B cell (primary cell): ENCODE measurements at places on chromosomes 6 and 20. TPM values are rescaled to one million over a fixed set of nuclear protein-coding genes. Genes with fewer than 3 reads are reported as not detected.
A peak's percentile ranks its signal among the peaks of the same experiment; 100 is the strongest.

DNA sequence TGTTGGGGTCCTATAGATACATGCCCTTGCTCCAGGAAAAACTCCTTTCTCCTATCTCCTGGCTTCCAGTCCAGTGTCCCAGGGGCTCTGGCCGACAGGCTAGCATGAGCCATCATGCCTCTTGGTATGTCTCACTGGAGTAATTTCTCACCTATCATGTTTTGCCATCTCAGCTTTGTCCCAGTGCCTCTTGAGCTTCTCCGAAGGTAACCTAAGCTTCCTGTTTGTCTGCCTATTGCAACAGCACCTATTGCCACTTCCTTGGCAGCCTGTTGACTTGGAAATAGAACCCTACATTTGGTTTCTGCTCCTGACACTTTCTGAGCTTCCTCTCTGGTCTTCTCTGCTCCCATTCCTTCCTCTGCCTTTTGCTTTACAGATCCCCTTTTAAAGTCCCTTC lies 197.7 kb downstream of the KCNQ5 start:
- no peak for DNase-seq
- H3K4me3 ChIP-seq = no peak overlapping the region
- H3K4me1 ChIP-seq = no peaks in the 10 kb centered on the region
- no peaks in the 10 kb centered on the region for H3K36me3 ChIP-seq
- no peaks in the 10 kb centered on the region for H3K27me3 ChIP-seq

- no peak for DNase-seq
- H3K27ac ChIP-seq = no peak overlapping the region
- no peaks in the 10 kb centered on the region for H3K4me1 ChIP-seq
- no peaks in the 10 kb centered on the region for H3K36me3 ChIP-seq
- no peak overlapping the region for H3K4me3 ChIP-seq
Measured at GRCh38 chr6:1409774-1410465, 20.5 kb downstream of the FOXF2 start.

The SCUBE3 gene
- not detected in 2 replicates for total RNA-seq

GRCh38 chr6:105263685-105264610 lies 84.1 kb upstream of the POPDC3 start:
- H3K36me3 ChIP-seq = no peaks in the 10 kb centered on the region
- H3K4me3 ChIP-seq = no peak overlapping the region
- H3K4me1 ChIP-seq = no peaks in the 10 kb centered on the region
- H3K27ac ChIP-seq = no peak overlapping the region
- no peak for DNase-seq
- no peaks in the 10 kb centered on the region for H3K27me3 ChIP-seq

The REM1 gene
- total RNA-seq = not detected in 2 replicates

- peaks cover 9% of the 10 kb centered on the region for H3K4me1 ChIP-seq
- DNase-seq = no peak
- no peaks in the 10 kb centered on the region for H3K27me3 ChIP-seq
- H3K36me3 ChIP-seq = no peaks in the 10 kb centered on the region
- H3K4me3 ChIP-seq = no peak overlapping the region
Measured at GRCh38 chr6:159527351-159527750, 165.7 kb downstream of the SOD2 start.

- peaks cover 22% of the 10 kb centered on the region for H3K4me1 ChIP-seq
- H3K27ac ChIP-seq = peak overlapping the region; percentile 2
- no peaks in the 10 kb centered on the region for H3K27me3 ChIP-seq
- peaks cover 64% of the 10 kb centered on the region for H3K36me3 ChIP-seq
- DNase-seq = no peak
Measured at GRCh38 chr6:85637579-85637978, 5.1 kb downstream of the SYNCRIP start.

GRCh38 chr6:105645156-105645555 lies 242.3 kb upstream of the PREP start:
- no peaks in the 10 kb centered on the region for H3K4me1 ChIP-seq
- no peaks in the 10 kb centered on the region for H3K36me3 ChIP-seq
- DNase-seq = no peak
- H3K27me3 ChIP-seq = no peaks in the 10 kb centered on the region
- no peak overlapping the region for H3K4me3 ChIP-seq
- H3K27ac ChIP-seq = no peak overlapping the region

DNA sequence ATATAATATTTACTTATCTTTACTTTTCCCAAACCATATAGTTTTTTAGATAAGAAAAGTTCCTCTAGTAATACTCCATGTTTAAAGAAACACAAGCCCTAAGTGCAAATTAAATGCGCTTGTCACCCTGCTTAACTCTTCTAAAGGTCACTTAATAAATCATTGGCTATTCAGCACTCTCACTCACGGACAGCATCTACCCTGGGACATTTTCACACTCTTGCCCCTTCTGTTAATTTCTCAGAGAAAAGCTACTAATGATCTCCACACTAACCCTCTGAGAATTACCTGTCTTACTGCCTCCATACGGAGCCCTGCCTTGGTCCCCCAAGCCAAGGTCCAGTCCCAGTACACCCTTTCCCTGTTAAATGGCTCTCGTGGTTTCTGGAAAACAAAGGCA lies 102.2 kb downstream of the NRN1 start:
- no peaks in the 10 kb centered on the region for H3K4me1 ChIP-seq
- no peak overlapping the region for H3K4me3 ChIP-seq
- H3K27me3 ChIP-seq = no peaks in the 10 kb centered on the region
- no peak for DNase-seq
- H3K27ac ChIP-seq = no peak overlapping the region
- no peaks in the 10 kb centered on the region for H3K36me3 ChIP-seq

The CPXM1 gene
- total RNA-seq = 1.6 and 1.9 TPM in 2 replicates

GRCh38 chr6:138535728-138536455 lies 36.6 kb upstream of the NHSL1 start:
- no peaks in the 10 kb centered on the region for H3K4me1 ChIP-seq
- DNase-seq = no peak
- no peak overlapping the region for H3K4me3 ChIP-seq
- H3K27me3 ChIP-seq = no peaks in the 10 kb centered on the region
- H3K36me3 ChIP-seq = no peaks in the 10 kb centered on the region

- H3K27ac ChIP-seq = no peak overlapping the region
- H3K27me3 ChIP-seq = no peaks in the 10 kb centered on the region
- no peak overlapping the region for H3K4me3 ChIP-seq
- H3K36me3 ChIP-seq = peaks cover 8% of the 10 kb centered on the region
- DNase-seq = no peak
Measured at GRCh38 chr6:157143171-157143889, 180.0 kb downstream of the TMEM242 start.

The PTGIS gene
- not detected in 2 replicates for total RNA-seq

The AIF1 gene
- total RNA-seq = 1.3 and 1.5 TPM in 2 replicates

The GHRH gene
- total RNA-seq = not detected in 2 replicates
